DMS153 (cell line): ENCODE measurements at places on chromosomes 5 and 9.
A peak's percentile ranks its signal among the peaks of the same experiment; 100 is the strongest.

DNA sequence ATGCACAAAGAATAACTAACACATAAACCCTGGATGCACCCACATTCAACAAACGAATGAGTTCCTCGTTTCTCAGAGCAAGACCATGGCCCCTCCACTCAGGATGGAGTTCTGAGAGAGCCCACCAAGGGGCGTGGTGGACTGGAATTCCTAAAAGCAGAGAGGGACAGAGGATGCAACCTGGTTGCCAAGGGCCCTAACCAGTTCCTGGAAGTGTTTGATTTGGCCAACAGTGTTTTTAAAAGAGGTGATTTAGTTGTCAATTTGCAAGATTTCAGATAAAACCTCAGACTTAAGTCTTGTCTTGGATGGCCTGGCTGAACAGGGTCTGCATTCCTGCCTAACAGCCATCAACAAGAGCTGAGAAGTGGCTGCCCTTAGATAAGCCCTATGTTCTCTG, 34.4 kb downstream of the GLRA1 start:
- no peak for DNase-seq

DNA sequence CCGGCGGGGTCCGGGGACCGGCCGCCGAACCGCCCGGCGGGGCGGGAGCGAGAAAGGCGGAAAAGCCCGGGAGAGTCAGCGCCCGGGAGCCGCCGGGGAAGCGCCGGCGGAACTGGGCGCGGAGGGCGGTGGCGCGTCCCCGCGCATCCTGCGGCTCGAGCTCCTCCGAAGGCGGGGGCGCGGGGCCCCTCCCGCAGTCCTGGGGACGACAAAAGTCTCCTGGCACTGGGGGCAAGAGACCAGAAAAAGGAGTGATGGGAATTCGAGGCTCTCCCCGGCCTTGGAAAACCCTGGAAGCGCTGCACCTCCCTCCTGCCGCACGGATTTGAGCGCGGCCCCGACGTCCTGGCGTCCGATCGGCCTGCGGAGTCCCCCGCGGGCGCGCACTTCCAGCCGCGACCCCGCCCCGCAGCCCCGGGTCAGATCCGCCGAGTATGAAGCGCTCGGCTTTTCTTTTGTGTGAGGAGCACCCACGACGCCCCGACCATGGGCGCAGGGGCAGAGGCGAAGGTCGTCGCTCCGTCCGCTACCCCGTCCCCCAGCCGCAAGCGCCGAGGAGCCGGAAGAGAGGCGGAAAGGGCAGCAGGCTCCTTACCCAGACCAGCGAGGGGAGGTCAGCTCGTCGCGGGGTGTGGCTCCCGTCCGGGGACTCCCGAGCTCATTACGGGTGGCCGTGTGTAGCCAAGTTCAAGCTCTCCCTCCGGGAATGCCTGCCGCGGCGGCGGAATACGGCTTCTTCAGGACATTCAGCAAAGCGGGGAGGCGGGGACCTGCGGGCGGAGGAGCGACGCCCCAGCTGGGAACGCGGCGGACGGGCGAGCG, at the start of gene EPB41L4A:
EPB41L4A (minus strand) TSS at position 114 of the 822 bp plus-strand sequence. CDS start 238 bp downstream, outside the sequence.
- peak; percentile 5 for DNase-seq

DNA sequence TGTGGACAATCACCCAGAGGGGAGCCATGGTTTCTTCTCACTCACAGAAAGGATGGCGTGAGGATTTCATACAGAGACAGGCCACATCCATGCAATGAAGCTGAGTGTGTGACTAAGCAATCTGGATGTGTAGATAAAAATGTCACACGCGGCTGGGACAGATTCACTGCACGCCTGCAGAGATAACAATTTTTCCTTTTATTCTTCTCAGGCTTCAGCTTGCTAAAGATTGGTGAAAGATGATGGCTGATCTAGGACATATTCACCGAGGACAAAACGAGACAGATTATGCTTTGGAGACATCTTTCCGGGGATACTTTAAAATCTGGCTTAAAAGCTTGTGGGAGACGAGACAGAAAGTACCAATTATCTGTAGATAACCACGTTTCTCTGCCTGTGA, 313.9 kb upstream of the TRPC7 start:
- DNase-seq = no peak

- no peak for DNase-seq
These were observed 185.5 kb downstream of the TAF11L14 start for GRCh38 chr5:17819783-17820182.

GRCh38 chr5:138641547-138642298, 66.5 kb upstream of the HSPA9 start:
- peak; percentile 7 for DNase-seq

GRCh38 chr9:120353506-120353905, 226.5 kb downstream of the CDK5RAP2 start:
- DNase-seq = peak; percentile 47

GRCh38 chr9:134968823-134969090, 51.0 kb upstream of the FCN1 start:
- DNase-seq = no peak

DNA sequence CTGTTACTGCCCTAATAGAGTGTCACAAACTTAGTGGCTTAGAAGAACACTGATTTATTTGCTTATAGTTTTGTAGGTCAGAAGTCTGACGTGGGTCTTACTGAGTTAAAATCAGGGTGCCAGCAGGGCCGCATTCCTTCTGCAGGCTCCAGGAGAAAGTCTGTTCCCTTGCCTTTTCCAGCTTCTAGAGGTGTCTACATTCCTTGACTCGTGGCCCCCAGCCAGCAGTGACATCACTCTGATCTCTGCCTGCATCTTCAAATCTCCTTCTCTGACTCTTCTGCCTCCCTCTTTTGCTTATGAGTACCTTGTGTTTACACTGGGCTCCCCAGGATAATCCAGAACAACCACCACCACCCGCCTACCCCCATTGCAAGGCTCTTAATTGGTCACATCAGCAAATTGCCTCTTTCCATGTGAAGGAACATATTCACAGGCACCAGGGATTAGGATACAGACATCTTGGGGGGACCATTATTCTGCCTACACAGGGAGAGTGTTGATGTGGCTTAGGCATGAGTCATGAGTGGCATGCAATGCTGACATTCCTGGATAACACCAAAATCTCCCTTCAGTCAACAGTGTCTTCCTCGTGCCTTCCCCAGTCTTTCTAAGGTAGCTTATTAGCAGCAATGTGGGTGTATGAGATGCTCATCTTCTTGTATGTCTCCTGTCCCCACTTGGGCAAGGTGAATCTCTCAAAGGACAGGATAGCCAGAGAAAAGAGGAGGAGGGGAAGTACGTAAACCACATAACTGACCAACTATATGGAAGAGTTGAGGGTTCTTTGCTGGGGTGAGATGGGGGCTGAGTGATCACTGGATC, 24.4 kb downstream of the CYFIP2 start:
- DNase-seq = no peak

- no peak for DNase-seq
These were observed 7.2 kb downstream of the C1QTNF2 start for GRCh38 chr5:160363211-160363610.

GRCh38 chr5:134527961-134528424, 2.5 kb downstream of the JADE2 start:
- DNase-seq = no peak

DNA sequence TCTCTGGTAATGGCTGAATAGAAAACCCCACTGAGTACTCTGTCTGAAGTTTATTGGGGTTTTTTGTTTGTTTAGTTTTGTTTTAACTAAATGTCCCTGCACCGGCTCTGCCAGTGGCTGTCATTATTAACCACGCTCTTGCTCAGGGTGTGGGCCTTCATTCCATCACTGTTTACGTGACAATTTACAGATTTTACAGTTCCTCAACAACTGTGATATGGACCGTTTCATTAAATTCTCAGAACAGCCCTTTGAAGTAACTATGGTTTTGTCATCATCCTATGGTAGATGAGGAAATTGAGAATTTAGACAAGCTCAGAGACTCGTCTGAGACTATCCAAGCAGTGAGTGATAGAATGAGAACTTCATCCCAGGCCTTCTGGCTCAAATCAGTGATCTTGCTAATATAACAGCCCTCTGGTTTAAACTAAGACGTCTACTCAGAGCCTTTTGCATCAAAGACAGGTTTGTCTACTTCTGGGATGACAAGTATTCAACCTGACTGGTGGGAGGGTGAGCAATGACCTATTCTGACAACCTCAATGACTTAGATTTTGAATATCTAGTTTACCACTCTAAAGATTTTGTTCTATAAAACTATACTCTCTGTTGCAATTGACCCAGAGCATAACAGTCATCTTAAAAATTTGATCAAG, 77.3 kb upstream of the MAP3K1 start:
- no peak for DNase-seq

GRCh38 chr5:58248221-58248620, 211.7 kb downstream of the PLK2 start:
- DNase-seq = no peak

DNA sequence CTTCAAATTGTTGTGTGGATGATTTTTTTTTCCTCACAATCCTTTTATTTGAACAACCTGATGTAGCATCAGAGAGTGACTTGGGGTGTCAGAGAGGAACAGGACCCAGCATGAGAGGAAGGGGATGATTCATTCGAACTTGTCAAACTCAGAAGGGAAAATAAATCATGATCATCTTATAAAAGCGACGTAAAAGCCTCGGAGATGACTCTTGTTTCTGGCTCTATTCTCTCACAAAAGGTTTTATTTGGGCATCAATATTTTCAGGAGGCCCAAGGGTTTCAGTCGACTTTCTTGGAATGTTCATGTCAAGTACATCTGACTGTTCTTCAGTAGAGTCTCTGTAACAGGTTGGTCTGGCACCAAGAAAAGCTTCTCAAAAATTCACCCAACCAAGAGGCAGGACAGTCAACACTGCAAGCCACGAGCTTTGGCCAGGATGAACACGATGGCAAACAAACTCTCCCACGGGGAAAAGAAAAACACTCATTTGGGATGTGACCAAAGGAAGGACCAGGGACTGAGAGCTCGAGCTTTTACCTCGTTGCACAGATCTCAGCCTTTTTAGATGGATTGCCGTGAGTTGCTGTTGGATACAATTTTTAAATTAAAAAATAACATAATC, 55.1 kb downstream of the ANKH start:
- no peak for DNase-seq

GRCh38 chr5:3564116-3564515, 31.5 kb upstream of the IRX1 start:
- DNase-seq = no peak

GRCh38 chr9:87857948-87858335, 24.7 kb upstream of the SPATA31E1 start:
- no peak for DNase-seq

DNA sequence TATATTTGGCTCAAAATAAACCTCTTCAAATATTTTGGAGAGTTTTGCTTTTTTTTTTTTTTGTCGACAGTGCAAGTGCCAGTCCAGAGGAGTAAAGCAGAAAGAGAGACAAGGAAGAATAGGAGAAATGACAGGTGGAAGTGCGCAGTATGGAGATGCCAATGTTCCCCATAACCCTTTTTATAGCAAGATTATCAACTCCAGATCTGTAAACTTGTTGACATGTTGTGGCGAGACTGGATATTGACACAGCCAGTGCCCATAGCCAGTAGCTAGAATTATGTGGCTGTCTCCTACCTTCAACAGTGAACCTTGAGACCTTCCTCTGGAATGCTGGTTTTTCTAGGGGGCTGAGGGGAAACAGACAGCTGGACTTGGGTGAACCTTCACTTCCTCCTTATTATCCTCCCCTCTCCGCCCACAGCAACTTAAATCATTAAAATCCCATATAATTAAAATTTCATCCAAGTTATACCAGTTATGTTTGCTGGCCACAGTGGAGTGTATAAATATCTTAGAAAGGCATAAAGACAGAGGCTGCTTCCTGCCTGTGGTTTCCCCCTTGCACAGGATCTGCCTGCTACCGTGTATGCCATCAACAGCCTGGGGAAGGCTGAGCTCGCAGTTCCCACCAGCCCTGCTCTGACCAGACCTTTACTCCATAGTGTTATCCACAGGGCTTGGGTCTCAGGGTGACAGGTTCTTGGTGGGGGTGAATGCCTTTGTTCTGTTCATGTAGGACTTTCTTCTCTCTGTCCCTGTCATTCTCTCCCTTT, 112.3 kb upstream of the ANKH start:
- no peak for DNase-seq

DNA sequence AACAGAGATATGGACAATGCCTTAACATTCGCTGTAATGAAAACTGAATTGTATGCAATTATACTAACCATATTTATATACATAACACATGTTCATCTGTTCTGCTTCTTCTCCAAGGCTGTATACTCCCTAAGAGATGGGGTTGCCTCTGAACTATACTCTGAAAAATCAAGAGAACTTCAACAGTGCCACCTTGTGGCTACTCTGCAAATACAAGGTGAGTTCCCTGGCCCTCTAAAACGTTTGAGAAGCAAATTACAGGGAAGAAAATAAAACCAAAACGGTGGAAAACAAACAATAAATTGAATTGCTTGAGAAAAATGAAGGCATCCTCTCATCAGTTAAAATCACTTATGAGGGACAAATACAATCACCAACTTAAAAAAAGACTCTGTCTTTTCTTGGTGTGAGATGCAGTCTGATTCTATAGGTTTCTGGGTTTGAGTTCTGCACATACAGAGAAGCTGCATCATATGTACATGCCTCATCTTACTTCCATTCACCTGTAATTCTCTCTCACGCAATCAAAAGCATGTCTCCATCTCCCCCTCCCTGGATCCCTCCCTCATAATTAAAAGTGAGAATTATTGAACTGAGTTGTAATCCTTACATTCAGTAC, 98.6 kb downstream of the FBXW11 start:
- peak; percentile 2 for DNase-seq

DNA sequence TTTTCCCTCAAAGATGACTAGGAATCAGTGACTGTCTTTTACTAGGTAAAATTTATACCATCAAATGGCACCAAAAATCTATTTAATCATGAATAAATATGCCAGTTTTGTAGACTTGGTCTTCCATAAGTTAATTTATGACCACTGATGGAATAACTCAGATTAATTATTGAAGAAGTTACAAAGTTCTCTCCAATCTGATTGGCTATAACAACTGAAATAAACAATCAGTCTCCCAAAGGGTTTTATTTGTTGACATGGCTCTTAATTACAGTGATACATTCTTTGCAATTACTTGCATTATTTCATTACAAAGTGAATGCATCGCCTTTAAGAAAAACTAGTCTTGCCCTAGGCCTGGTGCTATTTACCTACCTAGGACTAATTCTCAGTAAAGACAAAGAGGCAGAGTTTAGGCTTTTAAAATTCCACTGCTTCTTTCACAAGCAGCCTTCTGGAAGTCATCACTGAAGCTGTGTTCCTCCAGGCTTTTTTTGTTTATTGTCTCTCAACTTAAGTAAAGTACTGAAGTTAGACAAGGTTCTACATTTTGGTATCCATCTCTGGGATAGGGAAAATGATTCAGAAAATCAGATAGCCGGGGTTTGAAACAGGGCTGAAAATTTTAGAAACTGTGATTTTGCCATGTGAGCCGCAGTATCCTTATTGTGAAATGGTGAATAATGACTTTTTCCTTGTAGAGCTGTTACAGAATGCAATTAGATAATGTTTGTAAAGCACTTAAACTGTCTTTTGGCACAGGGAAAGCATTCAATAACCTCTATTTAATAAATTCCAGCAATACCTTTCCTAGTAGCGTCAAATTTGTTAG, 2.5 kb downstream of the STOM start:
- DNase-seq = no peak

DNA sequence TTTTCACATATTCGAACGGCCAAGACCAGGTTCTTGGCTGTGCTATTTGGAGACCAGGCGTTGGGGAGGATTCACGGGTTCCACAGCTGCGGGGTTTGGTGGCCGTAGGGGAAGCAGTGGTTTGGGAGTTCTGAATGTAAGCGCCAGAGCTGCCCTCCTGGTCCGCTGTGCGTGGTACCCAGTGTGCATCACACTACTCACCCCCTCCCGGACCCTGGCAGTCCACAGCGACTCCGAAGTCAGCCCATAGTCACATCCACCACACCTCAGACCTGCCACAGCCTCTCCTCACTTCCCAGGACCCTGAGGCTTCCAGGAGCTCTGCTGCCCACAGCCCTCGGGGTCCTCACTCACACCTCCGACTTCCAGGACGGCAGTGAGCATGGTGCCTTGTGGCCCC, 26.8 kb downstream of the AMBP start:
- no peak for DNase-seq
